Stomach (tissue), 19 donors: ENCODE measurements at places on chromosomes 7 and 10. TPM values are rescaled to one million over a fixed set of nuclear protein-coding genes. Genes with fewer than 3 reads are reported as not detected.
A peak's percentile ranks its signal among the peaks of the same experiment; 100 is the strongest.

WEE2 gene
- total RNA-seq = not detected

GRCh38 chr10:3530346-3530745 is 254.7 kb downstream of the KLF6 start:
- H3K36me3 ChIP-seq = no peaks in the 10 kb centered on the region
- H3K4me1 ChIP-seq = no peaks in the 10 kb centered on the region
- no peak for DNase-seq
- no peak overlapping the region for H3K4me3 ChIP-seq
- H3K27me3 ChIP-seq = no peaks in the 10 kb centered on the region

PPP1R17 gene
- total RNA-seq = not detected

STN1 gene
- 2.9 TPM for total RNA-seq

ANKRD30A gene
- not detected for total RNA-seq

DNA sequence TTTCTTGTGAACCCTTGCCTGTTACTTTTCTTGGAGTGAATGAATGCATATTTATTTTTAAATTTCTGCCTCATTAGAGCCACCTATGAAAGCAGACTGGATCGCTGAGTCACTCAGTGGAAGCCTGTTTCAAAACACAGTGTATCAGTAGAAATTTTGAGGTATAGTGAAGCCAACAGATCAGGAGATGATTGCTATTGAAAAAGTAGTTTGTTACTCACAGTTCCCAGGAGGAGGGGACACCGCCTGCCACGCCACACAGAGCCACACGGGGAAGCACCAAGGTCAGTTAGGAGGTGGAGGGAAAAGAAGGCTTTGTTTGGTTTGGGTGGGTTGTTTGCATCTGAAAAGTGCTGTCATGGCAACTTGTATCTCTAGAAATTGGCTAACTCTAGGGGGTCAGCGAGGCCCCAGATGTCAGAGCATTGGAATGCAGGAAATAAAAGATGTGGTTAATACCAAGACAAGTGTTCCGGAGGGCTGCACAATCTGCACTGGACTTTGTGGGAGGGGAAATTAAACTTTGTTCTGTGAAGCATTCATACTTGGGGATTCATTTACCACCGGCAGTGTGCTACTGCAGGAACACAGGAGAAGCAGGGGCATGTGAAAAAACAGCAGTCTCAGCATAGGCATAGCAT is 106.4 kb upstream of the SDK1 start:
- no peaks in the 10 kb centered on the region for H3K36me3 ChIP-seq
- no peak overlapping the region for H3K4me3 ChIP-seq
- no peaks in the 10 kb centered on the region for H3K4me1 ChIP-seq
- peak; percentile 63 for DNase-seq

- no peak for DNase-seq
- no peaks in the 10 kb centered on the region for H3K4me1 ChIP-seq
- H3K27me3 ChIP-seq = peaks cover 14% of the 10 kb centered on the region
- H3K4me3 ChIP-seq = no peak overlapping the region
Measured at GRCh38 chr10:117783698-117784395, 241.3 kb downstream of the EMX2 start.

AKR1C4 gene
- total RNA-seq = not detected

WNT16 gene
- total RNA-seq = not detected

ZNF282 gene
- 12.6 TPM for total RNA-seq

- H3K4me1 ChIP-seq = peaks cover 53% of the 10 kb centered on the region
- peaks cover 20% of the 10 kb centered on the region for H3K27me3 ChIP-seq
- H3K4me3 ChIP-seq = peak overlapping the region; percentile 36
- no peak for DNase-seq
Measured at GRCh38 chr7:130493275-130493873, 1.5 kb downstream of the MEST start.

- H3K27ac ChIP-seq = no peak overlapping the region
- no peak overlapping the region for H3K4me3 ChIP-seq
- peaks cover 13% of the 10 kb centered on the region for H3K4me1 ChIP-seq
- H3K36me3 ChIP-seq = no peaks in the 10 kb centered on the region
- no peak for DNase-seq
- no peaks in the 10 kb centered on the region for H3K27me3 ChIP-seq
Measured at GRCh38 chr7:111750228-111750627, 187.9 kb upstream of the IMMP2L start.

CRHR2 gene
- not detected for total RNA-seq

- DNase-seq = no peak
- H3K4me3 ChIP-seq = no peak overlapping the region
- H3K36me3 ChIP-seq = no peaks in the 10 kb centered on the region
Measured at GRCh38 chr10:96431211-96431970, 72.6 kb upstream of the OPALIN start.

COX15 gene
- total RNA-seq = 34.3 TPM

DNA sequence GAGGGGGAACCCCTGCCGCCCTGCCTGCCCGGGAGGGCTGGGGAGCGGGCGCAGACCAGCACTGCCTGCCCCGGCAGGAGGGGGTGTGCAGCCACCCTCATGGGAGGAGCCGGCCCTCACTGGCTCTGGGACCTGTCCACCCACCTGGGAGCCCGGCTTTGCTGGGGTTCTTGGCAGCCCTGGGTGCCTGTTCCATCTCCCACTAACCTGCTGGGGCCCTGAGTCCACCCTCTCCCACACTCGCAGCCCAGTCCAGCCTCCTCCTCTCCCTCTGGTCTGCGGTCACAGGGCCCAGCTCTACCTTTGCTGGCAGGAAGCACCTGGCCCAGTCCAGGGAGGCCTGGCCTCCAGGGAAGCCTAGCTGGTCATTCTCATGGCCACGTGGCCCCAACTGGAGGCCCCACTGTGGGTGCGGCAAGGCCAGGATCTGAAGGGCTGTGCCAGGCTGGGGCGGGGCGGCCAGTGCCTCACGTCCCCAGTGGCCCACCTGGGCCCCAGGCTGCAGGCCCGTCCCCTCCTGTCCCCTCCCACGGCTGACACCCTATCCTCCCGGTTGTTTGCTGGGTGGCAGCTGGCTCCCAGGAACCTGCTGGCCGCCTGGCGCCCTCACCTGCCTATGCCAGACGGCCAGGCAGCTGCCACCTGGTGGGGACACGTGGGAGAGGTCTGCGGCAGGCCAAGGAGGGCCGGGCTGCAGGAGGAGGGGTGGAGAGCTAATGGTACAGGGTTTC is at the start of gene TMEM184A:
TSS of gene TMEM184A (minus strand) at position 393 of the 731 bp plus-strand sequence. CDS start 721 bp downstream, outside the sequence.
- no peaks in the 10 kb centered on the region for H3K27me3 ChIP-seq
- DNase-seq = peak; percentile 95
